IPS DF 6.9 (cell line): ENCODE measurements at places on chromosomes 6 and 20.

GRCh38 chr20:22962567-22963439, 72.3 kb upstream of the SSTR4 start:
- no peak for DNase-seq

GRCh38 chr6:26520850-26521599, 17.1 kb upstream of the HMGN4 start:
- no peak for DNase-seq

DNA sequence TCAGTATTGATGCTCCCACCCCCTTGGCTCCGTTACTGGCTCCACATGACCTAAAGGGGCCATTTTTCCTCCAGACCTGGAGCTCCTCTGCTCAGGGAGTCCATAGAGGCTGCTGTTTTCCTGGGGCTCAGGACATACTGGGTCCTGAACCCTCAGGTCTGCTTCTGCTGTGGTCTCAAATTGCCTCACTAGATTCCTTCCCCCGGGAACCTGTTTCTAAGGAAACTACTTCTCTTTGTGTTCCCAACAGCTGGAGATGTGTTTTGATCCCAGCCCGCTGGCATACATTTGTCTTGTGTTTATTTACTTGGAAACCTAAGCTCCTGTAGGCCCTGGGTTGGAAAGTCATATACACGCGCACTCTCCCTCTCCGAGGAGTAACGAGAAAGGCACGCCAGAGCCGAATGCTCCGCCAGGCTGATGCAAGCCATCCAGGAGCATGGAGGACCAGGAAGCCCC, 222.8 kb downstream of the UST start:
- DNase-seq: no peak

GRCh38 chr6:11791354-11792107, 12.9 kb upstream of the ADTRP start:
- no peak for DNase-seq

DNA sequence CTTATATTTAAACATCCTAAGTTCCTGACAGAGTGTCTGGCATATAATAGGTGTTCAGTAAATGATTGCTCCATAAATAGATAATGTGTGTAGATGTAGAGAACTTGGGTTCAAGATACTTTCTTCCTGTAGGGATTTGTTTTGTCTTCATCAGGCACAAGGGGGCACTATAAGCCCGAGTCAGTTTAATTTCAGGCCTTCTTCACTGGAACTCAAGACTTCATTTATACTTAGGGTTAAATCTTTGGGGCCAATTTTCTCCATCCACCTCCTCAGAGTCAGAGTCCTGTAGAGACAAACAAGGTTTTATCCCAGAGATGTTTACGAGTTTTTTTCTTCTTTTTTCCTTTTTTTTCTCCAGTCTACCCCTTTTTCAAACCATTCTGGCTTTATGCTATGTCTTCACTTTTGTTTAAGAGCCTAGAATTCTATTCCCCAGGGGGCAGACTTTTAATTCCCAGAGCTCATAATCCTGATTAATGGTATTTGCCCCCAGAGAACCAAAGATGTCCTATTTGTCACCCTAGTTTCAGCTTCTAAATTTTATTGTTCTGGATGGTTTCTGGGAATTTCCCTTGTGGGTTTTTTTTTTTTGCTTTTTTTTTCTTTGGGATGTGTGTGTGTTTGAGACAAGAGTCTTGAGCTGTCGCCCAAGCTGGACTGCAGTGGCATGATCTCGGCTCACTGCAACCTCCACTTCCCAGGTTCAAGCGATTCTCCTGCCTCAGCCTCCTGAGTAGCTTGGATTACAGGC, 88.4 kb downstream of the HFE start:
- no peak for DNase-seq
